Putamen (tissue), 1 donor: ENCODE measurements at places on chromosomes 16 and 17.

GRCh38 chr17:74729368-74729767 is 7.7 kb upstream of the RAB37 start:
- DNase-seq = no peak

DNA sequence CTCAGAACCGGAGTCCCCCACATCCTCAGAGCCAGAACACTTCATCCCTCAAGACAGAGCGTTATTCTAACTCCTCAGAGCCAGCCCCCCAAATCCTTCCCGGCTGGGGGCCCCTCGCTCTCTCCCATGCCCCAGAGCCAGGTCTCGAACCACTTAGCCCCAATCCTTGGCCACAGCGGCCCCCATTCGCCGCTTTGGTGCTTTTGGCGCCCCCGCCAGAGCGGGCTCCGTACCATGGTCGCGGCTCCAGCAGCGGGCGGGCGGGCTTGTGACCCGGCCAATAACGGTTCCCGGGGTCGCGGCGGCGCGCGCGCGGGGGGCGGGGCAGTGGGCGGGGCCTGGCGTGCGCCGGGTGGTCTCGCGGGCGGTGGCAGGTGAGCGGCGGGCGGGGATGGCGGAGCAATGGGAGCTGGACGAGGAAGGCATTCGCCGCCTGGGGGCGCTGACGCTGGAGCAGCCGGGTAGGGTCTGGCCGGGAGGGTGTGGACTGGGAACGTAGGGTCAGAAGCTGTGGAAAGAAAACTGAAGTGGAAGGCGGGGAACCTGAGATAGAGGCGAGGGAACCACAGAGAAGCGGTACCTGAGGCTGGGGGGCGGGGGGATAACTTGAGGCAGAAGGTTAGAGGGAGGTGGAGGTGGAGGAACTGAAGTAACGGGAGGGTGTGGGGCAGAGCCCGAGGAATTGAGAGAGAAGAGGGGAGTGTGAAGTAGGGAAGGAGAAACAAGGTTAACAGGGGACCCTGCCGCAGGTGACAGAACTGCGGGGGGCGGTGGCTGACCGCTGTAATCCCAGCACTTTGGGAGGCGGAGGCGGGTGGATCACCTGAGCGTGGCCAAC is at the start of the genes KCTD19 and LRRC36:
Gene KCTD19 (minus strand): TSS at position 270 of the 838 bp plus-strand sequence. CDS start 34 bp downstream, at position 236.
Gene LRRC36 (plus strand): TSS at position 344 of the 838 bp plus-strand sequence. CDS start 48 bp downstream, at position 392.
- DNase-seq = no peak

DNA sequence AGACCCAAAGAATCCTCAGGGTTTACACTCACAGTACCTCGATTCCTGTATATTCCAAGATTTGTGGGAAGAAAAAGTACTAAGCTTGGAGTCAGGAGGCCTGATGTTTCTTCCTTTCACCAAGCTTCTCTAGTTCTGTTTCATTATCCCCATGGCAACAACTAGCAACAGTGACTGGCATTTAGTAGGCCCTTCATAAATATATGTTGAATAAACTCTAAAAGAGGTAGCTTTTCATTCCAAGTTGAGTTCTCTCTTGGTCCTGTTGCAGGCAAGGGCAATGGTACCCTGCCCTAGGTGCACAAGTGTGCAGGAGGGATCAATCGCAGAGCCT is 527 bp upstream of the UBE2Z start:
- no peak for DNase-seq

GRCh38 chr17:70366386-70366785 is 197.1 kb downstream of the KCNJ2 start:
- DNase-seq = no peak

- no peak for DNase-seq
Observed at GRCh38 chr17:10600571-10600970, 51.1 kb upstream of the MYH2 start.

DNA sequence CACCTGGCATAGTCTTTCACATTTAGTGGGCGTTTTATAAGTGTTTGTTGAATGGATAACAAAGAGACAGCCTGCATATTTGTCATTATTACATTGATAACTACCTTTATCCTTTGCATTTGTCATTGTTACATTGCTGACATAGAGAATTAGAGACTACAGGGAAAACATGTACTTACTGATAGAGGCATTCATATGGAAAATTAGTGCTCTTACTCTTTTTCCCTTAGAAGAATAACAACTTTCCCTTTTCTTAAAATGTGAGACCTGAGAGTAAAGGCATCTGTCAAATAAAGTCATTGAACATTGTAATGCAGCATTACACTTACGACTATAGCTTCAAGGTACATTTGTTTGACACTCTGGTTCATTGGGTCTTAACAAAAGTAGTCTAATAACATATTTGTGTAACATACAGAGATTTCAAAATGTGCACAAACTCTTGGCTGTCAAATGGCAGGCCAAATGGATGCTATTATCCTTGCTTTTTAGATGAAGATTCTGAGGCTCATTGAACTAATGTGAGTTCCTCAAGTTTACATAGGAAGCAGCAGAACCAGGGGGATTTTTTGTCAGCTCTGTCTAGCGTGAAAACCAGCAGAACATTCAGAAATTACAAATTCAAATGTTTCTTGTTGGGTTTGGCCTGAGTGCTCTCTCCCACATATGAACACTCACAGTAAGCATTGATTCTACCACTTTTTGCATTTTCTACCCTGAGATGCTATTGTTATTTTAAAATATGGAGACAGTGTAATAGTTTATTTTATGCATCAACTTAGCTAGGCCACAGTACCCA is 28.5 kb downstream of the SMIM36 start:
- no peak for DNase-seq

GRCh38 chr17:29575511-29576213 is 7.2 kb downstream of the TP53I13 start:
- DNase-seq = no peak

- DNase-seq = no peak
Observed at GRCh38 chr17:81245024-81245664, 6.0 kb downstream of the NDUFAF8 start.

DNA sequence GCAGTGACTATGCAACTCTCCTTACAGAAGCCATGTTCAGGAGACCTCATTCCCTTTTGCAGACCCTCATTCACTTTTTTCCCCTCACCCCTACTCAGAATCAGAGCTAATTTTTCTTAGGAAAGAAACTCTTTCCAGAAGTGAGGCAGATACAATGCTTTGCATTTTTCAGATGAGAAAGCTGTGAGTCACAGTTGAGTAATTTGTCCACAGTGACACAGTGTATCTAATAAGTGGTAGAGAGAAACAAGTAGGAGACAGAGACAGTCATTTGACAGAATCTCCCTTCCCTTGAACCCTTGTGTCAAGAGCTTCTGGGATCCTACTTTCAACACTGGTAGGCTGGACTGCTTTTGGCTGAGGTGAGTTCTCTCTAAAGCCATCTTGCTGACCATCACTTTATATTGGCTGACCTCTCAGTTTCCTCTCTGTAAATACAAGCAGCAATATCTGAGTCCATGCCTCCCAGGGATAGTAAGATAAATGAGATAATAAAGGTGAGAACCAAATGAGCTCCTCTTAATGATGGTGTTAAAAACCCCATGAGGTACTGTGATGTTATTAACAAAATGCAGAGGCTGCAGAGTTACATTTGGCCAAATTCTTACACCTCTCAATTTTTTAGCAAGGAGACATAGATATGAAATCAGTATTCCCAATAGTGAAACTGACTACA is 130.8 kb downstream of the CA10 start:
- no peak for DNase-seq

DNA sequence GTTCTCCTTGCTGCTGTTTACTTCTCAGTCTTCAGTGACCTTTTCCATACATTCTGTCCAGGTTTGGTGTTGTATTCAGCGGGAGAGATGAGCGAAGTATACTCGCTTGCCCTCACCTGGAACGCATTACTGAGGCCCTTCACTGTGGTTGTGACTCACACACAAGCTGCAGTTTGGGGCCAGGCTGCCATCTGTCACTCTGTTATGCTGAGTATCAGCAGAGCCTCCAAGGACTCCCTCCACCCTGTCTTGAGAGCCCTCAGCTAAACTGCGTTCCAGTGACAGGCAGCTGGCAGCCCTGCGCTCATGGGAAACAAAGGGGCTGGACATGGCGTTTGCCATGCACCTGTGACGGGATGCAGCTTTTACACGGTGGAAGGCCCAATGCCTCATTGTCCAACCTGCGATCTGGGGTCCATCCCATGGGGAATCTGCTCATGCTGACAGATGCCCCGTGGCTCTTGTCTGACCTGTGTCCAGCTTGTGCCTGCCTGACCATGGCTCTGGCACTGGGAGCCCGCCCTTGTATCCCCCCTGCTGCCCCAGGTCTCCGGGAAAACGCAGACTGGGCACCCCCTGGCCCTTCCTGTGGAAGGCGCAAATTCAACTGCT is 6.5 kb upstream of the ZNF778 start:
- DNase-seq = no peak

DNA sequence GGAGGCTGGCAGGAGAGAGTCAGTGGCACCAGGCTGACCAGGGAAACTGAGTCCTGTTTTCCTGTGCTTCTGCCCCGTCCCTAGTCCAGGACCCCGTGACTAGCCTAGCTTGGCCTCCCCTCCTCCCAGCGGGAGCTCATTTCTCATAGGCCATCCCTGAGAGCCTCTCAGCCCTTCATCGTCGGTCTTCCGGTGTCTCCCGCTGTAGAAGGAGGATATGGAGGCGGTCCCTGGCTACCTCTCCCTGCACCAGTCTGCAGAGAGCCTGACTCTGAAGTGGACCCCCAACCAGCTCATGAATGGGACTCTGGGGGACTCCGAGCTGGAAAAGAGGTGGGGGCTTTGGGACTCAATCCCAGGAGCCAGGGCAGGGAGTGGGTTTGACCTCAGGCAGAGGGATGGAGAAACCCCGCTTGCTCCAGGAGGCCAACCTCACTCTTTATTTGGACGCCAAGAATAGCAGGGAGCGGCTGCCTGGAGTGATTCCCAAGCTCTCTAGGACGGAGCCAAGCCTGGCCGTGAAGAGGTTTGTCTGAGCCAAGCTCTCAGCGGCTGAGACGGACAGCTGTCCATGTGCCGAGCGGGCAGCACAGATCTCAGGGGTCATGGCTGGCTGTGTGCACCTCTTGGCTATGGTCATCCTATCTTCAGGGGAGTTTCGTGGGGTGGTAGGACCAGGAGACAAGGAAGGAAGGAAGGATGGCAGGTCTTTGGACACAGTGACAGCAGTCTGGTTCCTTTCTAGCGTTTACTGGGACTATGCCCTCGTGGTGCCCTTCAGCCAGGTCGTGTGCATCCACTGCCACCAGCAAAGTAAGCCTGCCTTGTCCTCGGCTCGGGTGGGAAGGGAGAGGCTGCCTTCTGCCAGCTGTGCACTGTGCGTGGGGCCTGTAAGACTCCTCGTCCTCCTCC is 26.8 kb downstream of the SGSM2 start:
- DNase-seq = no peak

- no peak for DNase-seq
Observed at GRCh38 chr17:3998436-3998835, 34.2 kb upstream of the ATP2A3 start.

DNA sequence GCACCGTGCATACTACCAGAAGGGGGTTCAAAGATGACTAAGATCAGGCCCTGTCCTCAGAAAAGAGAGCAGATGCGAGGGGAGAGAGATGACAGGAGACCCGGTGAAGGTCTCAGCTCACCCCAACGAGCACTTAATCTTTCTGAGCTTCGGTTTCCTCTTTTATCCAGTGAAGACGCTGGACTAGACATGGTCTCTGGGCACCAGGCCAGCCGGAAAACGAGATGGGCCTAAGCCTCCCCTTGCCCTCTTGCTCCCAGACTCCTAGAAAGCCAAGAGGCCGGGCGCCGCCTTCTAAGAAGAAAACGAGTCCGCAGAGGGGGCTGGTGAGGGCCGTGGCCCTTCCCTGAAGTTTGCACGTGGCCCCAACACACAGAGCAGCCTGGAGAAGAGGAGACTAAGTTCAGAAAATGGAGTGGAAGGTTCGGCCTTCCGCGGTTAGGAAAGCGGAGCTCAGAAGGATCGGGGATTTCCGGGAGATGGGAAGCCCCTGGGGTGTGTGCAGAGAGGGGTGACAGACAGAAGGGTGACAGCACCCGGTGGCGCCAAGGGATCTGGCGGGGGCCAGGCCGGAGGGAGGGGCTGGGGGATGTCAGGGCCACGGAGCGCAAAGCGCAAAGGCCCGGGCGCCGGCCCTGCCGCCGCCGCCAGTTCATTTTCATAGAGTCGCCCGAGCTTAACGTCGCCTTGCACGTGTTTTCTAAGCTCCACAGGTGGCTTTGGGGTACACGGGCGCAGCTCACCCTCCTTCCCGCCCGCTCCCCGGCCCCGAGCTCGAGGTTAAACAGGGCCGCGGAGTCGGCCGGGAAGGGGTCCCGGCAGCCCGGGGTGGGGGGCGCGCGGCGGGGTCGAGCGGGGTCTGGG is 42.1 kb upstream of the BHLHA9 start:
- no peak for DNase-seq

DNA sequence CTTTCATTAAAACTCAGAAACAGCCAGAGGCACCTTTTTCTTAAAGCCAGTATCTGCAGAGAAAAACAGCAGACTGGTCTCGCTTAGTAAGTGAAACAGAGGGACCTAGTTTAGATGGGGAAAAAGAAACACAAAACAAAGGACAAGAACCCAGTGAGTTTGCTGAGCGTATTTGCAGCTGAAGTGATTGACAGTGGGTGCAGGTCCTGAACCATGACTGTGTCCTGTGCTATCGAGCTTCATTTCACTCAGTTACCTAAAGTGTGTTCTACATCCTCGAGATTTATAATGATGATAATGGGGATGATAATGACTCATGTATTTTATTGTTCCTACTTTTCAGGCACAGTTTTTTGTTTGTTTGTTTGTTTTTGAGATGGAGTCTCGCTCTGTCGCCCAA is 31.7 kb upstream of the WFIKKN2 start:
- DNase-seq = no peak

DNA sequence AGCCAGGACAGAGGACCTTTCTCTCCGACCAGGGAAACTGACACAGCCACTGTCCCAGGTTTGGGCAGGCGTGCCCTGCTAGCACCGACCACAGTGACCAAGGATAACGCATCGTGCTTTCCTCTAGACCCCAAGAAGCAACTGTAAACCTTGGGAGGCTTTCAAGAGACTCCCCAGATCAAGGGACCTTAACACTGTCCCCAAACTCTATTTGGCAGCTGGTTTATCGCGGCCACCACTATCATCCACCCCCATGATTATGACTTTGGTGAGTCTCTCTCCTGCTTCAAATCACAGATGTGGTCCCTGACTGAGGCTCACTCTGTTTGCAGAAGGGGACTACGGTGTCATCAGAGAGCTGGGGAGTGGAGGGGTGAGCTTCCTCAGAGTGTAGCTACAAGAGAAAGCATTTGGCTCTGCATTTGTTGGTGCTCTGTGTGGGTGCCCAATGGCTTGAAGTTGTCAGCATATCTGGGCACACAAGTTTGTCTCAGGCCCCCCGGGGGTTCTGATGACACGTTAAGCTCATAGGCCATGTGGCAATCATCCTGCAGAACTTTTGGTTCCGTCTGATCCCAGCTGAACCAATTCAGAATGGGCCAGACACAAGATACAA is 408.0 kb downstream of the SLC39A11 start:
- DNase-seq = no peak
